Stimulated activated CD8-positive, alpha-beta memory T cell treated with anti-CD3 and anti-CD28 coated beads, Interleukin-4, amount 100 ng/mL, for 4 hours (primary cell): ENCODE measurements at places on chromosomes 11 and 22.

GRCh38 chr11:3181725-3182461 is 16.8 kb upstream of the OSBPL5 start:
- DNase-seq: no peak

- no peak for DNase-seq
These were observed 269.5 kb upstream of the SESN3 start for GRCh38 chr11:95500466-95500865.

DNA sequence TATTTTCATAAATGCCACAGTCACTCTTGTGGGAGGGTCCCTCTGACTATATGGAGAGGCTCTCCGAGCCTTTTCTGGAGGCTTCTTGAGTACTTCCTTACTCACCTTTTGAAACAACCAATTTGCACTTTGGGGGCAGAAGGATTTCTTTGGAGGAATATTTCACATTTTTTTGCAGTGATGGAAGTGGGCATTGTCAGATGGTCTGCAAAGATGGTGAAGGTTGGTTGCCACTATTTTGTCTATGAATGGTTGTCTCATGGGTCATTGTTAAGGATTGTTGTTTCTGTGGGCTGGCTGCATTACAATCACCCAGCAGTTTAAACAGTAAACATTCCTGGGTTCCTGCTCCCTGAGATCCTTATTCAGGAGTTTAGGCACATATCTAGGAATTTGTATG is 388.2 kb downstream of the TMEM135 start:
- DNase-seq: no peak

DNA sequence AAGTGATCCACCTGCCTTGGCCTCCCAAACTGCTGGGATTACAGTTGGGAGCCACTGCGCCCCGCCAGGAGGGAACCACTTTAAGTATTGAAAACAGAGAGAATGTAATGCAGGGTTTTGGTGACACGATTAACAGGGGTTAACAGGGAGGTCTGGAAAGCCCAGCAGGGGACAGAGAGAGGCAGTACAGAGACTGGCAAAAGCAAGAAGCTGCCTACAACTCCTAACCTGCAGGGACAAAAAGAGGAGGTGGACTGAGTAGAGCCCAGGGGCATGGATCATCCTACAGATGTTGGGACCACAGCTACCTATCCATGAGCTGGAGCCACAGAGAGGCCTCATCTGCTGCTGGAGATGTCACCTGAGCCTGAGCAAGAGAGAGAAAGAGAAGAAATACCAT is 1.7 kb upstream of the SPINDOC start:
- no peak for DNase-seq

- no peak for DNase-seq
These were observed 8.0 kb downstream of the ALDH3B1 start for GRCh38 chr11:68017980-68018729.

DNA sequence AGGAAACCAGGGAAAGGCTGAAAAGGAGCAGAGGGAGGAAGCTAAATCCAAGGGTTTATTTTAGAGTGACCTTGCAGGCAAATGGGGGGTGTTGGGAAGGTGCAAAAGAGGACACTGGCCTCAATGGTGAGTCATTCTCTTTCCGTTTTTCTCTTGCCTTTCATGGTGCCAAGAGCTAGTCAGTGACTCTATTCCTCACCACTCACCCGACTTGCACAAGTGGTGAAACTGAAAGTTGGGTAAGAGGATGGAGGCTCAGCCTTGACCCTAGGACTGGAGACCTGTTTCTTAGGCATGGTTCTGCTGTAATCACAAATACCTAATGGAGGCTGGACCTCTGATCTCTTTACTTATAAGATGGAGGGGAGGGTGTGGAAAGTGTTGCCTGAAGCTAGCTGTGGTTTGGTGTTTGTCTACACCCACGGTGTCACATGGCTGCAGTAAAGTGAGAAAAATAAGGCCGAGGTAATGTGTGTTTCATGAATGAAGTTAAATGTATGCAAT is 67.3 kb upstream of the CREB3L1 start:
- no peak for DNase-seq

GRCh38 chr22:32211011-32211410 is 6.1 kb upstream of the RFPL2 start:
- no peak for DNase-seq

DNA sequence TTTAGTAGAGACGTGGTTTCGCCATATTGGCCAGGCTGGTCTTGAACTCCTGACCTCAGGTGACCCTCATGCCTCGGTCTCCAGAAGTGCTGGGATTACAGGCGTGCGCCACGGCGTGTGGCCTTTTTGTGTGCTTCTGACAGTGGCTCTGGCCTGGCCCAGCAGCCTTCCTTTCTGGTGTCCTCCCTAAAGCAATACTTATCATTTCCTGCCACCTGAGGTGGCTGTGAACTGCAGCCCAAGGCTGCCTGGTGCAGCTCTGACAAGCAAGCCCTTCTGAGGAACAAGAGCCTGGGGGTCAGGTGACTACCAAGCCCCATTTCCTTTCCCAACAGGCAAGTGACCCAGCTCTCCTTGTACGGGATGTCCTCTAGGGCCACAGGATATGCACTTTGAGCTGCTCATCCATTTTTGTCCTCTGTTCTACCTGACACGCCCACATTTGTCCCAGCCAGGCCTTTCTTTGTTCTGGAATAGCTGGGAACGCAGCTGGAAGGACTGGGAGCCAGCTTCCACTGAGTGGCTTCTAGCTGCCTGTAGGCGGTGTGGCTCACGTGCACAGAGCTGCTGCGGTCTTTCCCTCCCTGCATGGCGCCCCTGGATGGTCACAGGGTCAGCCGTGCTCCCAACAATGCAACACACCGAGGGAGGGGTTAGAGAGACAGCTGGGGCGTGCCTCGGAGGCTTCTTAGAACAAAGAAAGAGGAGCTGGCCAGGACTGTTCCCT is 12.3 kb upstream of the BID start:
- DNase-seq: no peak

DNA sequence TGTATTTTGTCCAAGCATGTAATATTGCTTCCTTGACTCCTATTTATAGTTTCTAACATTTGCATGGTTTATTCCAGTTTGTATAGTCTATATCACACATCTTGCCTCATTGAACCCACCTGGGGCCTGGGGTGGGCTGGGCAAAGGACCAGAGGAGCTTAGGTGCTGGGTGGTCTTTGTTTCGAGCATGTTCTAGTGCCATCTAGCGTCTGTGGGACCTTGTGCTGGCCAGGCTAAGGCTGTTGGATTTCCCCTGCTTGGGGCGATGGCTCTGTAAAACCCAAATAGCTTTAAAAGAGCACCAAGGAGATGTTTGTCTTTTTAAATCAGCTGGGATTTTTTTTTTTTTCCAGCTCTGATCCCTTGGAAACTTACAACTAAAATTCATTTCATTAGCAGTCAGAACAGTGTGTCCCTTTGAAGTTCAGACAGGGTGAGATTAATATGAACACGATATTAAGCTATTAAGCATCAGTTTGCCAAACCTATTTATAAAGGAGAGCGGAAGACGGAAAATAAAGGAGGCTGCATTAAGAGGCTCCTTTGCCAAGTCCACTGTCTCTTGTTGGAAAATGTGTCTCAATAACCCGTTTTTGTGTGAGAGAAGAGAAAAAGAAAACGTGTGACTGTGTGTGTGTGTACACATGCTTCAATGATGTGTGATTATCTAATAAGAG is 157.4 kb downstream of the COMMD9 start:
- no peak for DNase-seq

- DNase-seq: no peak
These were observed 1.2 kb upstream of the PLA2G3 start for GRCh38 chr22:31141551-31141950.

DNA sequence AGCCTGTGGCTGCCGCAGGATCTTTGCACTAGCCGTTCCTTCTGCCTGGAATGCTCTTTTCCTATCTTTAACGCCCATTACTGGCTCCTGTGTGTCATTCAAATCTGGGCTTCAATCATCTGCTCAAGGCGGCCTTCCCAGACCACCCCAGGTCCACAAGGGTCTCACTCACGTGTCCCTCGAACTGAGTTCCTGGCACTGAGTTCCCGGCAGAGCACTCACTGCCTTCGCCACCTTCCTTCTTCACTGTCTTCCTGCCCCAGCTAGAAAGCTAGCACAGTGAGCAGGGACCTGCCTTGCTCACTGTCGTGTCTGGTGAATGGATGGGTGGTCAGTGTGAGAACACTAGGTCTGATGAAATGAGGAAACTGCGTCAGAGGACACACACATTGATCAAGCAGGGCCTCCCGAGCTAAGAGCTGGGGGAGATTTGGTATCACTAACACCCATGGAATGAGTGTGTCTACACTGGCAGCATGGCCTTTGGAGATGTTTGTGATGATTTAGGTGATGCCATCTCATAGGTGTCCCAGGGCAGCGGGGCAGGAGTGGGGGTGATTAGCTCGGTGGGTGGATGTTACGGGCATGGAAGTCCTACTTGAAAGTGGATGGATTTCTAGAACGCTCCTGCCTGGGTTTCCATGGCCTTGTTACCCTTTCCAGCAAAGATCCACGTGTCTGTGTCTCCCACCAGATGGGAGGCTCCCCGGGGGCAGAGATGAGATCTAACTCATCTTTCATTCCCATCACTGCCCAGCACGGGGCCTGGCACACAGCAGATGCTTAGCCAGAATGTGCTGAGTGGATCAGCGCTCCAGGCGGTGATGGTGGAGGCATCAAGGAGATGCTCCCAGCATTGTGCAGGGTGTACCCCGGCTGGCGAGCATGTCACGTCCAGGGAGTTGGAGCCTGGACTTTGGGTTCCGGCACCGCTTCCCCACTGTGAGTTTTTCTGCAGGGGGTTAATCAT is 64.5 kb downstream of the SHISAL1 start:
- DNase-seq: no peak

DNA sequence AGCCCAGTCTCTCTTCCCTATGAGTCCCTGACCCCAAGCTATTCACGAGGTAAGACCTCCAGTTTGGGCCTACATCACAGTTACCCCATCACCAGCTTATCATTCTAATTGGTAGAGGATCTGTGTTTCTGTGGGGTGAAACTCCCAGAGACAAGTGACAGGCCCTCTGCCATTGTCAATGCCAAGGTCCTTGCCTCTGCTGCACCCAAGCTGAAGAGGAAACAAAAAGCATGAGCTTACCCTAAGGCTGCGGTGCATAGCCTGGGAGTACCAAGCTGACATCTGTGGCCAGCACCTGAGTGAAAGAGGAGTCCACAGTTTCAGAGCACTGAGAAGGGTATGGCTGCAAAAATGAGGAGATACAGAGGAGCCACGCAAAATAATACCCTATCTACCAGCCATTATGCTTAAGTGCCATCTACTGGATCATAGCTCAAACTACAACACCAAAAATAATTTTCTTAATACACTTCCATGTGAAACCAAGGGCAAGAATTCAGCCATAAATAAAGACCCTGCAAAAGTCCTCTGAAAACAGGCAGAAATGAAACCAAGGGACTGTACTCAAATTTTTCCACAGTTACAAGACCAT is 62.3 kb upstream of the ANO5 start:
- no peak for DNase-seq

- no peak for DNase-seq
These were observed 5.5 kb upstream of the SLCO2B1 start for GRCh38 chr11:75145196-75145971.

- DNase-seq: no peak
These were observed 99.4 kb upstream of the PITPNB start for GRCh38 chr22:28018461-28018927.

GRCh38 chr11:30741039-30741550 is 154.9 kb upstream of the MPPED2 start:
- DNase-seq: no peak

DNA sequence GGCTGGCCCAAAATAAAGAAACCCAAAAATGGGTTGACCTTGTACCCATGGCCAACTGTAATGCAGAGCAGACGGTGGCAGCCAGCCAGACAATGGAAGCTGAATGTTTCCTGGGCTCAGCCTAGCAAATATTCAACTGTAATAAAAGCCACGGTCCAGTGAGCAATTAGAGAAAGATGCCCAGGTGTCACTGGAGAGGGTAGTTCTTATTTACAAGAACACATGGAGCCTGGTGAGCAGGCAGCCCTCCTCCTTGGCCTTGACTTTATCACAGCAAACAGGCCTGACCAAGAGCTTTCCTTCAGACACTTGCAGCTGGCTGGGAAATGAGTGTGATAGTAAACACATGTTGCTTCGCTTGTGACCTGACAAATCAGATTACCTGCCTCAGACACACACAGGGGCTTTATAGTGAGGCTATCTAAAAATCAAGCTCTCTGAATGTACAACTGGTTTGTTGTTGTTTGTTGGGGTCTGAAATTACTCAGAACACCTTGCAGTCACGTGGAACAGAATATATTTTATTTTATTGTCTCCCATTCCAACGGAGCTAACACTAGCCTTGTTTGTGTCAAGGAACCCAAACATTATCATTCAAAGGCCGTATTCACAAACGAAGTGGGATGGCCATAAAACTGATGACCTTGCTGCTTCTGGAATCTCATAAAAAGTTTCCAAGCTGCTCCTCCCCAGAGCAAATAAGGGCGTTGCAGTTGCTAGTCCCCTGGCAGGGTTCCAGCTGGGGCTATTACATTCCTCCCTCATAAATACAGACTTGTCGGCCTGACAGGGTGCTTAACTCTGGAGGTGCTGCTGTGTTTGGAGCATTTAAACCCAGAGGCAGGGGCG is 161.1 kb downstream of the BBOX1 start:
- no peak for DNase-seq

DNA sequence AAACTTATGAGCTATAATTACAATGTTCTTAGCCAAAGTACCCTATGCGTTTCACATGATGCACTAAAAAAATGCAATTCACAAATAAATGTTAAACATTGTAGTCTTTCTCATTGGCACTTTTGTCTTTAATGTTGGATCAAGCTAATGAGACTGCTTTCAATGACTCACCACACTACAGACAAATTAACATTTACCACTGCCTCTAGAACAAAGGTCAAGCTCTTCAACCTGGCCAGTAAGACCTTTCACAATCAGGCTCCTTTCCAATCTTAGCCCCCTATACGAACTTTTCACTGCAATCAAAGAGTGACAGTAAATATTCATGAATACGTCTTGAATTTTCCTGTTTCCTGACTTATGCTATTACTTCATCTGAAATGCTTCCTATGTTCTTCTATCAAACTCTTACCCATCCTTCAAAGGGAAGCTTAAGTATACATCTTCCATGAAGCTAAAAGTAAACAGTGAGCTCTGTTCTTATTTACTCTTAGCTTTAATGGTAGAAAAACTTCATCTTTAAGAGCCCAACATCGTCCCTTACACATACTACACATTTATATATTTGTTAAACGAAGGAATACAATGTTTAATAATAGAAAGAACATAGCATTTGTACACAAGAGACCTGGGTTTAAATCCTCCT is 326.6 kb upstream of the PITPNB start:
- DNase-seq: no peak

- DNase-seq: no peak
These were observed 74.7 kb downstream of the PDE2A start for GRCh38 chr11:72599325-72600117.

GRCh38 chr11:7683571-7683970 is 10.3 kb upstream of the CYB5R2 start:
- DNase-seq: no peak
